Femur (tissue), 1 donor: ENCODE measurements at places on chromosomes 12 and 14.

DNA sequence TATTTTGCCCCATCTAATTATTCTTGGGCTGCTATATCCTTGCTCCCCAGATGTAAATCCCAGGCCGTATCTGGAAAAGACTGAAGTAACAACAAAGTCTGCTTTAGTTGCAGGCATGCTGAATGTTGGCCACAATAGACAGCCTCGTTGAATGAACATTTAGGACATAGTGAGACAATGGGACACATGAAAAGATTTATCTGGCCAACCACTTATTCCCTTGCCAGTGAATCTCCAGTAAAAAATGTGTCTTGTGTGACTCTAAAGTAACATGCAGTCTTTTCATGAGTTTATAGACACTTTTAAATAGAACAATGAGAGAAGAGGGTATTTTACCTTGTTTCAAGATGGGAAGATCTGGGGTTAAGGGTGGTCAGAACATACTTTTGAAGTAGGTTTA is 60.2 kb upstream of the STXBP6 start:
- DNase-seq, result no peak

- DNase-seq, result no peak
These were observed 476.1 kb upstream of the SYT1 start for GRCh38 chr12:78388461-78388860.

DNA sequence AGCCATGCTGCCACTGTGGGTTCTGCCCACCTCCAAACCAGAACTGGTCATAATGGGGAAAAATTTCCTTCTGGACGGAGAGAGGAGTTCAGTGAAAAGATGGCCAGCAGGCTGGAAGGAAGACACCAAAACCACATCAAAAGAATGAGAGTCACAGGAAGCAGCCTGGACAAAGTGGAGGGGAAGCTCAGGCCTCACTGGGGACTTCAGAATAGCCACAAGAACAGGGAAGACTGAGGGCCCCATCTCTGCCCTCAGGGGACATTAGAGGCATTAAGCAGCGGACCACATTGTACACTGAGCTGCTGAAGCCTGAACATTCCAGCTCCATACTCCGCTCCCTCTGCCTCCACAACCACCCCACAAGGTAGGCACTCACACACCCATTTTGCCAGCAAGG is 119.6 kb upstream of the COCH start:
- DNase-seq, result no peak

DNA sequence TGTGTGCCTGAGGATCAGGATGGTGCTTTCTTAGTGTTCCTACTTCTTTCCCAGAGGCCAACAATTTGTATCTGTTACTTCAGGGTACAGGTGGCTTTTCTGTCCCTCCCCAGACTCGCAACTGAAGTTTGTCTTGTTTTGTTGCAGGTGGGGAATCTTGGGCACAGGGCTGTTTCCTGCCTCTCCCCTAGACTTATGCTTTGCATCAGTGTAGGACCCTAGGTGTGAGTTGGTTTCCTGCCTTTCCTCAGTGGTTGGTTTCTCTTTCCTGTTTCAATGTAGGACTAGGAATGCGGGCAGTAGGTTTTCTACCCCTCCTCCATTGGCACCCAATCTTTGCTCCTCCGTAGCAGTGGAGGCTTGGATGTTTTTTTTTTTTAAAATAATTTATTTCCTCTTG is 87.0 kb downstream of the TRMT5 start:
- no peak for DNase-seq

GRCh38 chr14:24259282-24260025 is 3.5 kb downstream of the TGM1 start:
- DNase-seq, result peak; percentile 62

DNA sequence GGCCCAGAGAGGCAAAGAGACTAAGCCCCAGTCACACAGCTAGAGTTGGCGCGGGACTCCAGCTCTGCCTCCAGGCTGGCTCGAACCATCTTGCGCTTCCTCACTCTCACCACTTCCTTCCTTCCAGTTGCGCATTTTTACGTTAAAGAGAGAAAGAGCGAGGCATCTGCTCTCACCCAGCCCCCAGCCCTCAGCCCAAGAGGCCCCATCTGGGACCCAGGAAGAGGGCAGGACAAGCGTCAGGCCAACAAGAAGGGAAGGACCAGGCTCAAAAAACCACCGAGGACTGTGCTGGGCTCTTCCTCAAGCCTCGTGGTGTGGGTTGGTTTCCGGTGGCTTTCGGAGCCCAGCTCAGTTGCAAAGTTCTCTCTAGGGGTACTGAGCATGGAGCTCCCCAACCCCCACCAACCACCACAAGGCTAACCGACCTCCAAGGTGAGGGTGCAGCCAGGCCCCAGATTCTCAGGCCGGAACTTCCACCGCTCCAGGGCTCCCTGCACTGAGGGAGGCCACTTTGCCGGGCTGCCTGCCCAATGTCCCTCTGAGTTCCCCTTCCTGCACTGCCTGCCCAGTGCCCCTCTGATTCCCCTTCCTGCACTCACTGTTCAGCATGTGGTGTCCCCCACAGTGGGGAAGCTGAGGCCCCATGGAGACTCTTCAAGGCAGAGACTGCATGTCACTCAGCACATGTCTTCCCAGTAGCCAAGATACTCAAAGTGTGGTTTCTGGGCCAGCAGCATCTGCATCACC is 35.9 kb downstream of the TESC start:
- DNase-seq, result peak; percentile 69

DNA sequence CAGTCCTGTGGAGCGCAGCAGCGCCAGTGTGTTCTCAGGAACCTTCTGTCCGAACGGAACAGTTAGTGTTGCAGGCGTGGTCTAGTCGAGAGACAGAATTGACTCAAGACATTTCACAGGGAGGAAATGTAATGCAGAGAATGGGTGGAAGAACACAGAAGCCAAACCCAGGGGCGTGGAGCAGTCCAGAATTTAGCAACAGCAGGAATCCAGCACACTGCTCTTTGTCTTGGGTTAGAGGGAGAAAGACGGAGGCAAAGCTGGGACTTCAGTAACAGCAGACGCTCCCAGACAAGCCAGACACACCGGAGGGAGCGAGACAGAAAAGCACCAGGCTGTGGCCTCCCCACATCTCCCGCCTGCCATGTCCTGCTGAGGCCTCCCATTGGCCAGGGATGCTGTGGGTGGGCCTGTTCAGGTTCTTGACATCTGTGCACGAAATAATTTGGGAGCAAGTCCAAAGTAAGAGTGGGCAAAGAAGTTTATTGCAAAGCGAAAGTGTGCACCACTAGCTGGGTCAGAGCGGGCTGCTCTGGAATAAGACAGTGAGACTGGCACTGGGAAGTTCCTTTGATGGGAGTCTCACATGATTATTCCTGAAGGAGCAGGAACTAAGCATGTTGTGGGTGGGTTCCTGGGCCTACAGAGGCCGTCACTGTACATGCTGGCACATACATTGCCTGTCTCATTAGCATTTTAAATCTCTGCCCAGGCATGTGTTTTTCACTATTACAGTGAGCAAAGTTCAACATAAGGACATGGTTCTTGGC is 339.3 kb upstream of the SFSWAP start:
- DNase-seq, result no peak
